Kidney epithelial cell (primary cell): ENCODE measurements at places on chromosomes 2 and 18.

DNA sequence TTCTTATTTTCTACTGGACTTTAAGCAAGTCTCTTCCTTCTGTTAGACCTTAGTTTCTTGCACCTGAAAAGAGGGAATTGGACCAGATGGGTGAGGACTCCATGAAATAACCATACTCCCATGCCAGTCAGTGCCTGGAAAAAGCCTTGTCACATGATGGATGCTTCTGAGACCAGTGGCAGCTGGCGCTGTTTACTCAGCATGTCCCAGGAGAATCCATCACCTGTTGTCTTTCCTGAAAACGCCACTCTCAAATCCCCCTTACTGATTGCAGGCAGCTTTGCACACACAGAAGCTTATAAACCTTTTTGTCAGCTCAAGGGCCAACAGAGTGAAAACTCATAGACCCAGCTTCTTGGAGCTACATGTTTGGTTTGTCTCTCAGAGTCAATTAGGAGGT, 117.6 kb downstream of the POLE4 start:
- no peak for DNase-seq

DNA sequence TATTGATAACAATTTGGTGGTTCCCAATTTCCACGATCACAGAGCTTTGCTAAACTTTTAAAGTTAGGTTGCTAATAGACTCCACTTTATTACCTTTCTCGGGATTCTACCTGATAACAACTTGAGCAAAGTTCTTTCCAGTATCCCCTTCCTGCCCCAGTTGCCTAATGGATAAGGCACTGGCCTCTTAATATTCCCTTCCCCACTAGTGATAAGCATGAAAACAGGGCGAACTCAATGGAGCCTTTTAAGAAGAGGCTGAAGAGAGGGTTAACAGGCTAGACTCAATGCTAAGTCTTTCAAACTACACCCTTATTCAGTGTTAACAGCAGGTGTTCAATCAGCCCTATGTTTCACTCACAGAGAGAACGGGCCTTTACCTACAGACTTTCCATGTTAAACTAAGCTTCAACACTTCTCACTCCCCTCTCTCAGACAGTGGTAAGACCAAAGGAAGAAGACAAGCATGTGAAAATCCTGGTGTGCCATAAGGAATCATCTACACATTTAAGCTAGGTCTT, 75.8 kb downstream of the ANKRD44 start:
- no peak for DNase-seq

- DNase-seq, result no peak
These were observed 797 bp downstream of the TTC32 start for GRCh38 chr2:19900931-19901441.

- no peak for DNase-seq
These were observed 5.2 kb downstream of the RPL37A start for GRCh38 chr2:216503697-216504375.

DNA sequence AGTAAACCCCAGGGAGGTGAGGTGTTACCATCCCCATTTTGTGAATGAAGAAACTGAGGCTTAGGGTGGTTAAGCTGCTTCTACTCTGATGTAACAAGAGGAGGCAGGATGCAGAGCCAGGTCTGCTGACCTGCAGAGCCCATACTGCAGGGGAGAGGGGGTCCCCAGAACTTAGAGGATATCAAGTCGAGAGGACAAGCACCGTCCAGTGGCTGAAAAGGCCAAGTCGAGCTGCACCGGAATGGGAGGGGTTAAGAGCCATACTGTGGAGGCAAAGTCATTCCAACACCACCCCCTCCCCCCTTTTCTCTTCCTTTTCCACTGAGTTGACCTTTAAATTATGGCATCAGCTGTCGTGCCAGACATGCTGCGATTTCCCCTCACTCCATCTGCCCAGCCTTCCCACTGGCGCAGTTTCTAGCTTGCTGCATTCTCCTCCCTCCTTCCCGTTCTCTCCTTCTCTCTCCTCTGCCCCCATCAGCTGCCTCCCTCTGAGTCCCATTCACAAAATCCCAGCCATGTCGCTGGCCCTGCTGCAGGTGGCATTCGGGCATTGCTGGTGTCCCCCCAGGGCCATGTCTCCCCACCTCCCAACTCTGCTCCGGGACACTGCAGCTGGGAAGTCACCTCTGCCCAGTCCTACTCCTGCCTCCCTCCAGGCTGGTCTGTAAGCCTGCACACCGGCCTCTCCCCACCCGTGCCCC, 346.9 kb downstream of the DYSF start:
- DNase-seq, result no peak

DNA sequence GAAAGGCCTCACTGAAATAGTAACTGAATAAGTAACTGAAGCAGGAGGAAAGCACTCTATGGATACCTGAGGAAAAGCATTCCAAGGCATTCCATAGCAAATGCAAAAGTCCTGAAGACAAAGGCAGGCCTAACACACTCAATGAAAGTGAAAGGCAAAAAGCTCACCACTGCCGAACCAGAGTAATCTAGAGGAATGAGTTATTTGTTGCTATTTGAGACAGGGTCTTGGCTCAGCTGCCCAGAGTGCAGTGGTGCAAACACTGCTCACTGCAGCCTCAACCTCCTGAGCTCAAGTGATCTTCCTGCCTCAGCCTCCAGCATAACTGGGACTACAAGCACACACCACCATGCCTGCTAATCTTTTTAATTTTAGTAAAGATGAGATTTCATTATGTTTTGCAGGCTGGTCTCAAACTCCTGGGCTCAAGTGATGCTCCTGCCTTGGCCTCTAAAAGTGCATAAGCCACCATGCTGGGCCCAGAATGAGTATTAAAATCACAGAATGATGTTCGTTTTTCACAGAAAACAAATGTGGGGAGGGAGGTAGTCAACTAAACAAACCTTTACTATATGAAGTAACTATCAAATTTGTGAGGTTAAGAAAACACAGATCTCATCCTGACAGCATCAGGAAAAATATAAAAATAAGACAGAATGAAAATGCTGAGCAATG, 17.9 kb downstream of the PIAS2 start:
- no peak for DNase-seq

- no peak for DNase-seq
These were observed 51.1 kb downstream of the COLEC12 start for GRCh38 chr18:449374-449773.

DNA sequence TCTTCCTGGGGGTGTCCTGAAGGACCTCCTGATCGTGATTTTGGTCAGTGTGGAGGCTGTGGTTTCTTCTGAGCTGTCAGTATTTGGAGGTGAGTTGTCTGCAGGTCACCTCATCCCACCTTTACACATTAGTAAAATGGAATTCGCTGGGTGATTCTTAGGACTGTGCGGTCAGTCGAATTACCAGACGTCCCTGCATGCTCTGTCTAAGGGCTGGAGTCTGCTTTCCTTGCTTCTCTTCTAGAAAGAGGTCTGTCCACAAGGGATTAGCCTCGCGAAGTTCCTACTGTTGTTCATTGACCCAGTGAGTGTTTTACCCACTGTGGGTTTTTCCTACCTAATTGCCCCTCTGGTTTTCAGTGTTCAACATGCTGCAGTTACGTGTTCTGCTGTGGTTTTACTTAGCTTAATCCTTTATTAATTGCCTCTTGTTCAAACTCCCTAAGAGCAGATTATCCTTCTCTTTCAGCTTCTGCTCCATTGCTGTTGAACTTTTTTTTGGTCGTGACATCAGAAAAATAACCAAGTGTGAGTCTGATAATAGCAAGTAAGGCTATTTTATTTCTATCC, 183.4 kb downstream of the NEDD4L start:
- DNase-seq, result no peak
